ENCODE measurements at places on chromosomes 13 and 19.

GRCh38 chr19:37348060-37348459 is 22.8 kb upstream of the ZNF527 start:
- DNase-seq, result no peak

GRCh38 chr13:90201676-90202460 is 1145.6 kb upstream of the MIR17HG start:
- no peak for DNase-seq

DNA sequence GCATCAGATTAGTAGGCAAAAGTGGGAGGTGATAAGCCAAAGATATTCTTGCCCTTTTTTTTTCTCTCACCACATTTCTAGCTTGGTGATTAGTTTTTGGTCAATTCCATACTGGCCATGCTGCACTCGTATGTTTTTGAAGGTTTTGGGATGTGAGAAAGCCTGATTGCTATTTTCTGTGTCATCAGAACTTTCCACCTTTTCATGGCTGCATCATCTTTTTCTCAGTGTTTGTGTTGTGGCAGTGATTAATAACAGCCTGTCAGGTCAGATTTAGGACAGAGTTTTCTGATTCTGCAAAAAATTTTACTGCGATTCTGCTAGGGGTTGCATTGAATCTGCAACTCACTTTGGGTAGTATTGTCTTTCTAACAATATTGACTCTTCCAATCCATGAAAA is 32.9 kb downstream of the PSG1 start:
- no peak for DNase-seq

DNA sequence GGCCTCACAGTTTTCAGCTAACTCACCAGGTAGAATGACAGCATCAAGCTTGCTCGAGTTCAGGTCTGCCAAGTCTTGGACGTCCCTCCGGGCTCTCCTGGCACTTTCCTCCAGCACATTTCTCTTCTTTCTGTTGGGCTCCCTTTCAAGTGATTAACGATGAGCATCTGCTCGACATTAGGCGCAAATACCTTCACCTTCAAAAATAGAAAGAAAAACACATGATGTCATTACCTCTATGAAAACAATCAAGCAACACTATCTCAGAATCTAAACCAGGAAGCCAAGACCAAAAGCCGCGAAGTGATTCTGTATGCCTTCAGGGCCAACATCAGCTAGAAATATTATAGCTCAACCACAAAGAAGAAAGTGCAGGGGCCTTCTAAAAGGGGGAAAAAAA is 15.4 kb upstream of the CLN5 start:
- DNase-seq, result no peak

GRCh38 chr13:36086117-36086516 is 45.1 kb downstream of the DCLK1 start:
- DNase-seq, result no peak

DNA sequence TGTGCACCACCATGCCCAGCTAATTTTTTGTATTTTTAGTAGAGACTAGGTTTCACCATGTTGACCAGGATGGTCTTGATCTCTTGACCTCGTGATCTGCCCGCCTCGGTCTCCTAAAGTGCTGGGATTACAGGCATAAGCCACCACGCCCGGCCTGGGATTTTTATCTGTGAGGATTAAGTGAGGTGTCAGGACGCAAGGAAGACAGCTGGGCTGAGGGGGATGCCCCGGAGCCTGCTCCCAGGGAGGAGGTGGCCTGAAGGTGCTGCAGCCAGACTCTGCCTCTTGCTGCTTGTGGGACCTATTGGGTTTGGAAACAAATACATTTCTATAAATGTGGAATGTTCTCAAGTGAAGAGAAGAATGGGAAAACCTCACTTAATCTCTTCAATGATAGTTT is 131.6 kb downstream of the OLFM4 start:
- DNase-seq, result no peak

- DNase-seq, result no peak
Observed at GRCh38 chr13:71522941-71523526, 344.0 kb downstream of the DACH1 start.

DNA sequence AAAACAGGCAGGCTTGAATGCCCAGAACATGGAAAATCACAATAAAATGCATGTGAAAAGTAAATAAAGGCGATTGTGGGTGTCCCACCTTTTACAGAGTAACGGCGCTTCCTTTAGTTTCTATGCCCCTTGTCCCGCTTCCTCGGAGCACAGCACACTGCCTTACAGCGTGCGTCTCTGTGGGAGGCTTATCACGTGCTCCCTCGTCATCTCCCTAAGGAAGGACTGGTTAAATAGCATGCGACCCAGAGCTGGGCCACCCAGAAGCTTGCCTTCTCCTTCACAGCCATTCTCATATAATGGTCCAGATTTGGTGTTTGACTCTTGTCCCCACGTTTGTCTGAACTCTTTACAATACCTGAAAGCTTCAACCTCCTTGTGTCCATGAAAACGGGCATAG is 56.6 kb downstream of the LIG4 start:
- DNase-seq, result no peak

DNA sequence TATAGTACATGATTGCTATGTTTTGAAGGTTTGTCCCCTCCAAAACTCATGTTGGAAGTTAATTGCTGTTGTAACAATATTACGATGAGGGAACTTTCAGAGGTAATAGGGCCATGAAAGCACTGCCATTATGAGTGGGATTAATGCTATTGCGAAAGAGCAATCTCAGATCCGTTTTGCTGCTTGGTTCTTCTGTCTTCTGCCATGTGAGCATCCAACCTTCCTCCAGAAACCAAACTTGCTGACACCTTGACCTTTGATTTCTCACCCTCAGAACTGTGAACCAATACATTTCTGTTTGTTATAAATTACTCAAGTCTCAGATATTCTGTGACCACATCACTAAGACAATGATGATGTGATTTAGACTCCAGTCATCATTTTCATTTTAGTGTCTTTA is 2590.9 kb downstream of the PCDH9 start:
- no peak for DNase-seq

GRCh38 chr13:98539666-98540065 is 37.2 kb downstream of the STK24 start:
- DNase-seq, result no peak

GRCh38 chr13:40672765-40673397 is 6.4 kb upstream of the FOXO1 start:
- DNase-seq, result no peak

DNA sequence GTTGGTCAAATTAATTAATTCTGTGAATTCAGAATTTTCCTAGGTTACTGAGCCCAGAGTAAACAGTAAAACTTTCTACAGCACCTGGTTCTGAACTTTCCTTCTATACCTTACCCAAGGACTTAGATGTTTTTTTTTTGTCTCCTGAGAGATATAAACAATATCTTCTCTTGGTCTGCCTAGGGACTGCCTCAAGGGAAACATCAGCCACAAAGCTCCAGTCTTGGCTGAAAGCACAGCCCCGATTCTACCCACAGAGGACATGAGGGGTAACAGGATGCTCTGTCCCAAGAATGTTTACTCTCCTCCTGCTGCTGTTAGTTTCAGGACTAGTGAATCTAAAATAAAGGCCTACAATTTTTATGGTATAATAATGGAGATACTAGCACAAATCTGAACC is 14.3 kb downstream of the CNMD start:
- no peak for DNase-seq

DNA sequence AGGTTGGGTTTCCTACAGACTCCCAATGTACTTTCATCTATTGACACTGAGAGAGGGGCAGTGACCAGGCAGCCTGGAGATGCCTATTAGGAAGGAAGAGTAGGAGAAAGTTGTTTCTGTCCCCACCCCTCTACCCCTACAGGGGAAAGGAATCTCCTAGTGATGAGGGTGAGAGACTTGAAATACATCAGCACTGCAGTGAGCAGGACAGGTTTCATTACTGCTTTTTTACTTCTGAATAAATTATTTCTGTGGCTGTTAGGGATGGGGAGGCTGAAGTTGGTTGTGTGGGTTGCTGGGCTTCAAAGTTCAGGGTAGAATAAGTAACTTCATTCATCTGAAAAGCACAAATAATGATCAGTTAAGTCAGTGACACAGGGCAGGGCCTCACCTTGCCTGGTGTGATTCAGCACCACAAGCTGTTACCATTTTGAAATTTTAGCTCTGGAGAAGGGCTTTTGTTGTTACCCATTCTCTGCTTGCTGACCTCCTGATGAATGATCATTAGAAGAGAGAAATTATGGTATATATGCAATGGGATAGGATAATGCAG is 19.3 kb downstream of the CEACAM1 start:
- no peak for DNase-seq

- DNase-seq, result peak; percentile 79
Observed at GRCh38 chr19:48333467-48334384, 8.4 kb downstream of the EMP3 start.

- DNase-seq, result no peak
Observed at GRCh38 chr13:98774776-98775175, 22.3 kb upstream of the SLC15A1 start.

- DNase-seq, result no peak
Observed at GRCh38 chr13:30752201-30752797, 17.0 kb downstream of the ALOX5AP start.

DNA sequence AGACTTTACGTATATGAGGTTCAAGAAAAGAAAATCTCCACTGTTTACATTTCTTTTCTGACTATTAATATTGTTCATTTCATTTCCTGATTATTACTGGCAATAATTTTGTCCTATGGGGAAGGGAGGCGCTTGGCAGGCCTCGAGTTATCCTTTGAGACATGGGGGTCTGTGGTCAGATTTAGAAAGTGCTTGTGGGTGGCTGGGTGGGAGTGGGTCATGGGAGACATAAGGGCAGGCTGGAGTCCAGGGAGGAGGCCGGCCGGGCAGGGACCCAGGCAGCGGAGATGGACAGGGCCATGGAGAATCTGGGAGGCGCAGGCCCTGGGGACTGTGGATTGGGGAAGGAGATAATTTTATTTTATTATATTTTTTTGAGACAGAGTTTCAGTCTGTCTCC is 40.1 kb downstream of the LTBP4 start:
- no peak for DNase-seq

DNA sequence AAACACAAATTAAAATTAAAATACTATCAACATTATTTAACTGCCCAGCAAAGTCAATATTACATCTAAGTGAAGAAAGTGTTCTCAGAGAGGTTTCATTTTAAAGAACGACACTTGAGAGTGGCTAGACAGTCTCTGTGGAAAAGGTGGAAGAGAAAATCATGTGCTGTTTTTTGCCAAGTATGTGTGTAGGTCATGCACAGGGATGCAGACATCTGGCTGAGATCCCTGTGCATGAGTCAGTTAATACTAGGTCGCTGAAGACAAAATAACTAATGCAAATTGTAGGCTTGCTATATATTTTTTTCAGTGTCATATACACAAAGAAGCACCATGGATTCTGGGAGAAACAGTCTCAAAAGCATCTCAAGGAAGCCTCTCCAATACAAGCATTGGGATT is 44.3 kb upstream of the ENOX1 start:
- DNase-seq, result no peak

- no peak for DNase-seq
Observed at GRCh38 chr13:85806553-85807175, 7.4 kb upstream of the SLITRK6 start.

DNA sequence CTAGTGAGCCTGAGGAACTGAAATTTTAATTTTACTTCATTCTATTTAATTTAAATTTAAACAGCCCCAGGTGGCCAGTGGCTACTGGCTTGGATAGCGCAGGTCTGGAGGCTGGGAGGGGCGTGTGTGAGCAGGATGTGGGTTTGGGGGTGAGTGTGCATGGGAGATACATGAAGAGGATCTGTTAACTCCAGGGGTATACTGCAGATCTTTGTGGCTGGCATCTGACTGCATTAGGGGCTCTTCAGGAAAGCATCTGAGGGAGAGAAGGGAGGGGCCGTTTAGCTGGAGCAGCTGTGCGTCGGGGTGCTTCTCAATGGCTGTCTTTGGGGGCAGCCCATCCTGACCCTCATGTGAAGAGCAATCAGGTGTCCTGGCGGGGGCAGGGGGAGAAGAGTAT is 6.8 kb downstream of the SHANK1 start:
- no peak for DNase-seq

DNA sequence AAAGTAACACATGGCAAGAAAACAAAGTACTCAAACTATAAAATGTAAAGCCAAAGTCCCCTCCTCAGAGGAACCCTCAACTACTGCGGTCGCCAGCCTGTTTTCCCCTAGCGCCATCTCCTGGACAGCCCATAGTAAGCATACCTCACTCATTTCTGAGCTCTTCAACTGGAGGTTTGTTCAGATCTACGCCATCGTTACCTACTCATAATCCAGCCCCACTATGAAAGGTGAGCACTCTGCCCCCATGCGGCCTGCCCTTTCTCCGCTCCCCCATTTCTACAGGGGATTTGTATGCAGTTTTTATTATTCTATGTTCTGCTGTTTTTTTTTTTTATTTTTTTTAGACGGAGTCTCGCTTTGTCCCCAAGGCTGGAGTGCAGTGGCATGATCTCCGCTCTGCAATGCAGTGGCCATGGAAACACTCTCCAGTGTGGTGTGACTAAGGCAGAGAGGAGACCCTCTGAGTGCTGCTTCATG is 26.2 kb downstream of the OPA3 start:
- DNase-seq, result peak; percentile 24

GRCh38 chr13:113969311-113969972 is 4.4 kb downstream of the C13orf46 start:
- no peak for DNase-seq

GRCh38 chr19:2478278-2478755 is 2.4 kb downstream of the GADD45B start:
- DNase-seq, result no peak

GRCh38 chr13:27372896-27373295 is 51.5 kb upstream of the GTF3A start:
- no peak for DNase-seq

DNA sequence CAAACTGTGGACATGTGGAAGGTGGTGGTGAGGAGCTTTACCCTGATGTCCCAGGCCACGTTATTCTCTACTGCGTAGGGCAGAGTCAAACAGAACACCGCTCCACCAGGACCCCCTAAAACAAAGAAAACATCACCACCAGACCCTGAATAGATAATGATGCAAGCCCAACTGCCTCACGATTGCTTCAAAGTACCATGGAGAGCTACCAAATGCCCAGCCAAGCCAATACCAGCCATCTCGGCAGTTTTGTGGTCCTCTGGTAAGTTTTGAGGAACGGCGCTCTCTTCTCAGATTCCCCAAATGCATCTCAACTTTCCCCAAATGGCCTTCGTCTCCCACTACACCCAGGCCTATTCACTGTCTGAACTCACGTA is 5.6 kb downstream of the RANBP3 start:
- DNase-seq, result no peak

DNA sequence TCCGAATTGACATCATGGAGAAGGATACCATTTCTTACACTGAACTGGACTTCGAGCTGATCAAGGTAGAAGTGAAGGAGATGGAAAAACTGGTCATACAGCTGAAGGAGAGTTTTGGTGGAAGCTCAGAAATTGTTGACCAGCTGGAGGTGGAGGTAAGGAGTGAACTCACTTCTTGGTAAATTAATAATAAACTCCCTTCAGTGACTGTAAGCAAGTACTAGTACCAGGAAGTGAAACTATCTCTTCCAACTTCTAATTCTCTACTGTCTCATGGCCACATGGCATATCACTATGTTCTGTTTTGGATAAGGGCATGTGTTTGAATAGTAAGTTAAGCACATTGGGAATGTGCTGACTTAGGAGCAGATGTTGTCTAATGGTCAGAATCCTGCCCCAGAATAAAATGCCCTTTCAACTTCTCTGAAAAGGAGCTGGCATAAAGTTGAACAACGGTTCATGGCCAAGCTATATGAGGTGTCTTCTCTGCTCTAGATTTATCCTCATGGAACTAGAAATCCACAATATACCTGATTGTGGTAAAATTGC is 13.4 kb downstream of the OLFM4 start:
- DNase-seq, result no peak

Data from activated naive CD8-positive, alpha-beta T cell treated with anti-CD3 and anti-CD28 coated beads, Interleukin-2, amount 50 U/mL, for 16 hours (primary cell).